HCEC 1CT (cell line): ENCODE measurements at places on chromosomes 1 and 21.
A peak's percentile ranks its signal among the peaks of the same experiment; 100 is the strongest.

GRCh38 chr1:207888652-207889051 is 22.3 kb downstream of the CD34 start:
- peak; percentile 57 for DNase-seq

DNA sequence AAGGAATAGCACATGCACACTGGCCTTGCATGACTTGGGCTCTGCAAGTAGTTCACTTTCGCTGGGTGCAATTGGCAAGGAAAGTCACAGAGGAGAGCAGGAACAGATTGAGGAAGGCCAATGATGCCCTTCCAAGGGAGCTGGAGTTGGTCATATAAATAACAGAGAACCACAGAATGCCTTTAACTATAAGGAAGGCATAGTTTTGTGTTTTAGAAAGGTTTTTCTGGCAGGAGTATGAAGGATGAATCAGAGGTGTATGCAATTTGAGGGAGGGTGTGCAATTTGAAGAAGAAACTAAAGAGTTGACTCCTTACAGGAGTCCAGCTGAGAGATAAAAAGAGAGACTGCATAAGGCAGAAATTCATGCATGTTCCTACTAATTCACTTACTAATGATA is 112.1 kb downstream of the PHTF1 start:
- DNase-seq: no peak

DNA sequence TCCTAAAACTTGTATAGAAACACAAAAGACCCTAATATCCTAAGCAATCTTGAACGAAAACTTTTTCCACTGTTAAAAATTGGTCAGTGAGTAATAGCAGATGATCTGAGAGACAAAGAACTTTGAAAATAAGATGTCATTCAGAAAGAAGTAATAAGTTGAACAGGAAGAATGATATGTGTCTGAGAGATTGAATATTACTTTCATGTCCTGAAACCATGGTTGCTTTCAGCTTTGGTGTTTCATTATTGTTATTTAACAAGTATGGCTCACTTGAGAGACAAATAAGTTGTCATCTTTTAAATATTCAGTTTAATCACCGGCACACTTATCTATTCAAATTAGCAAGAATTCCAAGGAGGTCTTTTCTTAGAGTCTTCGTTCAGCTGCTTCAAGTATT is 11.4 kb downstream of the PRKACB start:
- DNase-seq: no peak

- DNase-seq: peak; percentile 66
Measured at GRCh38 chr1:51192213-51192843, 43.7 kb upstream of the RNF11 start.

GRCh38 chr1:29964718-29965533 is 728.6 kb downstream of the PTPRU start:
- DNase-seq: no peak

DNA sequence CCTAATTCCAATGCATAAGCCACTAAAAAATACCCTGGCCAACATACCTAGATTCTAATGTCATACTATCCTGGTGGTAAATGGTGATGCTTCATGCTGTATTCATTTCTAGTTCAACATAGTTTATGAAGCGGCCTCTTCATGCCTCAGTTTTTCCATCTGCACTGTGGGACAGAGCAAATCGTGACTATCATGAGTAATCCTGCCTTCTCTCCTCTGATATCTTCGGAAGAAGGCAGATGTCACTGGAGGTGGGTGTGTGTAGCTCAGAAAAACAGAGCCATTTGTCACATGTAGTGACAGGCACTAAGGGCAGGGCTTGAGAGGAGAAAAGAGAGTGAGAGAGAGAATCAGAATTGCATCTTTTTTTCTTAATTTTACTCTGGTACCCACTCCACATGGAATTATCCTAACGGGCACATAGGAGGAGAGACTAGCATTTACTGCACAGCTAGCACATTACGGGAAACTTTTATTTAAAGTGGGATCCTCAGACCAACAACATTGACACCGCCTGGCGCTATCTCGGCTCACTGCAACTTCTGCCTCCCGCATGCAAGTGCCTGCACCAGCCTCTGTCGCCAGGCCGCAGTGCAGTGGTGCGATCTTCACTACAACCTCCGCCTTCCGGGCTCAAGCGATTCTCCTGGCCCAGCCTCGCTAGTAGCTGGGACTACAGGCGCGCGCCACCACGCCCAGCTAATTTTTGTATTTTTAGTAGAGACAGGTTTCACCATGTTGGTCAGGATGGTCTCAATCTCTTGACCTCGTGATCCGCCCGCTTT is 78.4 kb upstream of the KCNA3 start:
- DNase-seq: no peak

- no peak for DNase-seq
Measured at GRCh38 chr1:53130878-53131589, 11.4 kb downstream of the SLC1A7 start.

GRCh38 chr1:5570931-5571330 is 421.3 kb downstream of the NPHP4 start:
- no peak for DNase-seq
